ENCODE measurements at places on chromosomes 11 and 22.

GRCh38 chr11:29676993-29677392 lies 339.8 kb downstream of the KCNA4 start:
- no peak for DNase-seq

GRCh38 chr11:116853461-116854073 lies 16.1 kb upstream of the APOA1 start:
- peak; percentile 88 for DNase-seq

DNA sequence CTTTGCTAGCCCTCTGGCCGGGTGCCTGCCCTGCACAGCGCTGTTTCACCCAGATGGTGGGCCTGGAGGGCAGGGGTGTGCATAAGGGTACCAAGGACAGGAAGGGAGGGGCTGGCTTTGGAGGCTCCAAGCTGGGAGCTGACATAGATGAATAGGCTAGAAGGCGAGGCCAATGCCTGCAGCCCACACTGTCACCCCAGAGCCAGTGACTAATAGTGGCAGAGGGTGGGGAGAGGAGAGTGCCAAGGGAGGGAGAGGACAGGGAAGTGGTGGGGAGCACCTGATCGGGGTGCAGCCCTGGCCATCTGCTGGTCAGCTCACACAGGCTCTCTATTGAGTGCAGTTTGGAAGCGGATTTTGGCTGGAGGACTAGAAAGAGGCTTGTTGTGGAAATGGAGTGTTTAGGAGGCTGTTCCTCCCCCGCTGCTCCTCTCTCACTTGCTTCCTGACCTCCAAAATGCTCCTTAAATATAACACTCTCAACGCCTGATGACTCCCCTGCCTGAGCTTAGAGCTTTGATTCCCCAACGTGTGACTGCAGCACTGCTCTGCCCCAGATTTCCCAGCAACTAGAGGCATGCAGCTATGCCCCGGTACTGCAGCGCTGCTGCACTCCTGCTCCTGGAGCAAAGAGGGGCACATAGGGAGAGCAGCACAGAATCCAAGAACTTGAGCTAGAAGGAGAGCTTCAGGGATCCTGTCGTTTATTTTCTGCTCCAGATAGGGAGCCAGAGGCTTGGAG lies 89.2 kb downstream of the GRAMD1B start:
- peak; percentile 15 for DNase-seq

GRCh38 chr11:59849129-59849528 lies 3.8 kb upstream of the CBLIF start:
- DNase-seq: no peak

DNA sequence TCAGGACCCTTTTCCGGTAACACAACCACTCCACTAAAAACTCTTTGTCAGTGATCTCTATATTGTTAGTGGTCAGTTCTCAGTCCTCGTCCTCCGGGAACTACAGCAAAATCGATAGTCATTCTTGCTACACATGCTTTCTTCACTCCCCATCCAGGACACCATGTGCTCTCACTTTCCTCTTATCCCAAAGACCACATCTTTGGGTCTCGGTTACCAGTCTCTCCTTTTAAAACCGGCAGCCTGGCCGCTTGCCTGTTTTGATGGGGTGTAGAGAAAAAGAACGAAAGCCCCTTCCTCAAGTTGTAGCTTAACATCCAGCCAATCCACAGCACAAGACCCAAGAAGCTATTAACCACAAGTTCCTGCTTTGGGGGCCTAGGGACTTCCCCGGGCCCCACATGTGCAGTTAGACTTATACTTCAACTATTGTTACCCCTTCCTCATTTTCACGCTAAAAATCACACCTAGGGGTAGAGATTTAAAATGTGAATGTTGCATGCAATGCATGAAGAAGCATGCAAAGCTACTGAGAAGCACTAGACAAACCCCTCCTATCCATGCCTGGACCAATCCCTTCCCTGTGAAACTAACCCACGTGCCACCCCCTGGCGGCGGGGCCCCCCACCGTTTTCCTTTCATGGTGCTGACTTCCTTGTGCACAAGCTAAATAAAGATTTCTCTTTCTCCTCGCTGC lies 1.5 kb upstream of the TOLLIP start:
- no peak for DNase-seq

DNA sequence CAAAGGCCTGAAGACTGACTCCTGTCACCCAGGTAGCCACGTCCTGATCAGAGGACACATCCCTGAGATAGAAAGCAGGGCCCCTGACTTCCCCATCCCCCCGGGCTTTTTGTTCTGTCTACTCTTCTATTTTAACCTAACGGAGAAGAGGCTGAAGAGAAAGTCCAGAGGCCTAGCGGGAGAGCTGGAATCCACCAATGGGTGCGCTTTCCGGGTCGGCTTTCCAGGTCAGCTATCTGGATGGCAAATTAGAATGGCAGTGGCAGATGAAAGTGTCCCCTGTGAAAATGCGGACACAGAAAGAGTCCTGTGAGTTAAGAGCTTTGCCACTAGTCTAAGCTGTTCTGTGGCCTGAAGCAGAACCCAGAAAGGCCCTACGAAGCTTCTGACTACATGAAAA lies 13.1 kb upstream of the SERPING1 start:
- no peak for DNase-seq

DNA sequence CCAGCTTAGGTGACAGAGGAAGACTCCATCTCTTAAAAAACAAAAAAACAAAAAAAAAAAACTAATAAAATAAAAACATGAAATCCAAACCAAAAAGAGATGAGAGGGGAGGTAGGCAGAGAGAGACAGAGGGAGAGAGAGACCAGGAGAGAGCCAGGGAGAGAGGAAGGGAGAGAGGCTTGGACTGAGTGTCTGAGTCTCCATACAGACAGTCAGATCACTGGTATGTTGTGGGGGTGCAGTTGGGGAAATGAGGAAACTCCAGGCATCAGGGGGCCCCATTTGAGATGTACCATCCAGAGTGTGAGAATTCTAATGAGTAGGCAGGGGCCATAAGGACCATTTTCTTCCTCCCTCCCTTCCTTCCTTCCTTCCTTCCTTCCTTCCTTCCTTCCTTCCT lies 53.1 kb upstream of the SEPTIN5 start:
- no peak for DNase-seq

GRCh38 chr22:24177045-24177444 lies 4.2 kb upstream of the SUSD2 start:
- DNase-seq: no peak

DNA sequence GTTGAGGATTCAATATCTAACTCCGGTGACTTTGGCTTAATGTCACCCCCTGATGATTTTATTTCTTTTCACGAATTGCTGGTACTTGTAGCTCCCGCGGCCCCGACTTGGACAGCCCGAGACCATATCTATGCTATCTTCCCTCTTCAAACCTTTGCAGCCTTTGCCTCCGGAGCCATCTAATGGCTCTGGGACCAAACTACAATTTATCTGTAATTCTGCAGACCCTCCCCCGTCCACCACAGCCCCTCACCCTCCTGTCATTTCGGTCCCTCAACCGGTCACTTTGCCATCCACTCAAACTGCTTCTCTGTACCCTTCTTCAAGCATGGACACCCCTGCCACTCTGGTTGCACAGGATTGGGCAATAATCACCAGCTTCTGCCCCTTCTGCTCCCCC lies 25.7 kb upstream of the ALDH3B2 start:
- no peak for DNase-seq

DNA sequence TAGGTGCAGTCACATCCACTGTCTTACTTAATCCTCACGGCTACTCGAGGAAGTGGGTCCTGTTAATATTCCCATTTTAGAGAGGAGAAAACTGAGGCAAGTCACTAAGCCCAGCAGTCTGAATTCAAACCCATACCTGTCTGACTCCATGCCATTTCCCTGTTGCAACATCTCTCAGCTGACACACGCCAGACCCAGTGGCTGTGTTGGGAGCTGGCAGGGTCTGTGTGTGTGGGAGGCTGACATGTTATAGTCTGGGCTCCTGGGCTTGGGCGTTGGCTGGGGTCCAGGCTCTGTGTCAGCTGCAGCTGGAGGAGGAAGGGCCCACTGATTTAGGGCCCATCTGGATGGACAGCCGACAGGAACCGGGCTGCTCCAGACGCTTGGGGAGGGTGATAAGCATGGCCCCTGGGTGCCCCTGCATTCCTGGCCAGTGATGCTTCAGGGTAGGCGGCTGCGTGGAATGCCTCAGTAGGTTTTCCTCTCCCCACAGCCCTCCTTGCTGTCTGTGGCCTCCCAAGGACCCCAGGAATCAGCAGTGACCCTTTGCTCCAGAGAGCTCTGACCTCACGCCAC lies 562.5 kb downstream of the MN1 start:
- peak; percentile 100 for DNase-seq

Measured in brain microvascular endothelial cell (primary cell).